KG1 (cell line): ENCODE measurements at places on chromosomes 1 and 21.
A peak's percentile ranks its signal among the peaks of the same experiment; 100 is the strongest.

GRCh38 chr1:19456968-19457441 is 28.3 kb downstream of the CAPZB start:
- no peak for DNase-seq

DNA sequence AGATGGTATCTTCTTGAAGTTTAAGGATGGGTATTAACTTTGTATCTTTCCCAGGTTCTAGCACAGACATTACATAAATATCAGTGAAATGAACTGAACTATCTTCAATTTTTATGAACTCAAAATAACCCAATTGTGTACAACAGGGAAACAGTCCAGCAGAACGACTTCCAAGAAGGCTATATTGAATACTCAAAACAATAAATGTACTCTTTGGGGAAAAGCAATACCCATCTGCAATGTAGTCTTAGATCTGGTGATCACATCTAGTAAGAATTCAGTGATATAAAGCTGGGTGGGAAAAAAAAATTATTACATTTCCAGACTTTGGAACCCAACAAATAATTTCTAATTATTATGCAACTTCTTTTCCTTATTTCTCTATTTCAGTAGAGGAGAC is 33.1 kb upstream of the GORAB start:
- no peak for DNase-seq

DNA sequence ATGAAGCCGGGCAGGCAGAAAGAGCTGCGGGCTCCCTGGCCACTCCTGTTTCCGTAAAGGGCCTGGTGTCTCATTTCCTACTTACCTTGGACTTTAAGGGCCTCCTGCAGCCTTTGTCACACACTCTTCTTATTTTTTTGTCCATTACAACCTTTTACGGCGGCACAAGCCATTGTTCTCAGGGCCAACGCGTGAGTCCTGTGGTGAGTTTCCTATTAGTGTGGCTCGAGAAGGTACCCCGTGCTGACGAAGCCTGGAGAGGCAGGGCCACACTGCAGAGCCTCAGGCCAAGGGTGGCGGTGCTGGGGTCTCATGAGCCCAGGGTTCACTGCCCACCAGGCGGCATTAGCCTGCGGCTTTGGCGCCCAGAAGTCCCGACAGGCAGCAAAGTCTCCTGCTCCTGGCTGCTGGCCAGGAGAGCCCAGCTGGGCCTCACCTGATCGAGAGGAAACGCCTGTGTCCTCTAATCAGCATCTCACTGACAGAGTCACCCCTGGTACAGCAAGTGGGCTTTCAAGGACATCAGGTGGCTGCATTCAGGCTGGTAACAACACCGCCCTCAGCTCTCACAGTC is 62.0 kb downstream of the SIK1 start:
- DNase-seq: no peak

- no peak for DNase-seq
Measured at GRCh38 chr1:70498666-70499065, 87.6 kb downstream of the CTH start.

DNA sequence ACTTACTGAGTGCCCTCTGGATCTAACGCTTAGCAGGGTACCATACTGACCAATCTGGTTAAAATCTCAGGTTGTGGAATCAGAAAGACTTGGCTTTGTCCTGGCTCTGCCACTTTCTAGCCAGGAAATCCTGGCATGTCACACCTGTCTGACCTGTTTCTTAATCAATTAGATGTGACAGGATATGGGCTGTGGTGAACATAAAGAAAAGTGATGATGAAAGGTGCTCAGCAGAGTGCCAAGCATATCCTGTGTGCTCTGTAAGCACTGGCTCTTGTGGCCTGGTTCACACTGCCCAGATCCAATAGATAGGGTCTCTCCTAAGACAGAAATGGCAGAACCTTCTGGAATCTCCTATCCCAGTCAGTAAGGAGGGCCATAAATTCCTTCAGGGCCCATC is 53.9 kb downstream of the PHC2 start:
- DNase-seq: no peak

GRCh38 chr1:184785529-184785928 is 30.9 kb upstream of the EDEM3 start:
- no peak for DNase-seq

DNA sequence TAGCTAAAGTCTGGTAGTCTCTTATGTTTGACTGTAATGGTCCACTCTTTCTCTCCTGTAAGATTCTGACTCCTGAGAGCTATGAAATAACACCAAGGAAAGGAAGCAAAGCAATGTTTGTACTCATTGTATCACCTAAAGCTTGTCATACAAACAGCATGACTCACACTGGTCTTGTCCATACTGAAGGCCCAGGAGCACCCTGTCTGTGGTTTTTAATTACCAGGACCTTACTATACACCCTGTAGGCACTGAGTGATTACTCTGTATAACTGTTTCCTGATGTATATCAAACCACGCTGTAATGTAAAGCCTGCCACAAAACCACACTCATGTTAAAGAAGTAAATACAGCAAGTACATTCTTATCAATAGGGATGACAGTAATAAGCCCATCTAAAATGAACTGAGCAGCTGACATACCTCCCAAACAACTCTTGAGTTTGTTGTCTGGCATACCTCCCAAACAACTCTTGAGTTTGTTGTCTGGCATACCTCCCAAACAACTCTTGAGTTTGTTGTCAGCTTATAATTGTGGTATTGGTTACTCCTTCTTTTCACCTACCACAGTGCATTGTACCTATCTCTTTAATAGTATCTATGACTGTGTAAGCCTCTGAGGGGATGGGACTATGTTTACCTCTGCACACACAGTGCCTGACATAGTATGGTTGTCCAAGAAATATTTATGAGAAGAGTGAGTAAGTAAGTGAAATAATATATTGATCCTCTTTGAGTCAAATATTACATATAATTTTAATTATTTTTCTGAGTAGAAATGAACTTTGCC is 11.6 kb upstream of the TNFSF18 start:
- no peak for DNase-seq

DNA sequence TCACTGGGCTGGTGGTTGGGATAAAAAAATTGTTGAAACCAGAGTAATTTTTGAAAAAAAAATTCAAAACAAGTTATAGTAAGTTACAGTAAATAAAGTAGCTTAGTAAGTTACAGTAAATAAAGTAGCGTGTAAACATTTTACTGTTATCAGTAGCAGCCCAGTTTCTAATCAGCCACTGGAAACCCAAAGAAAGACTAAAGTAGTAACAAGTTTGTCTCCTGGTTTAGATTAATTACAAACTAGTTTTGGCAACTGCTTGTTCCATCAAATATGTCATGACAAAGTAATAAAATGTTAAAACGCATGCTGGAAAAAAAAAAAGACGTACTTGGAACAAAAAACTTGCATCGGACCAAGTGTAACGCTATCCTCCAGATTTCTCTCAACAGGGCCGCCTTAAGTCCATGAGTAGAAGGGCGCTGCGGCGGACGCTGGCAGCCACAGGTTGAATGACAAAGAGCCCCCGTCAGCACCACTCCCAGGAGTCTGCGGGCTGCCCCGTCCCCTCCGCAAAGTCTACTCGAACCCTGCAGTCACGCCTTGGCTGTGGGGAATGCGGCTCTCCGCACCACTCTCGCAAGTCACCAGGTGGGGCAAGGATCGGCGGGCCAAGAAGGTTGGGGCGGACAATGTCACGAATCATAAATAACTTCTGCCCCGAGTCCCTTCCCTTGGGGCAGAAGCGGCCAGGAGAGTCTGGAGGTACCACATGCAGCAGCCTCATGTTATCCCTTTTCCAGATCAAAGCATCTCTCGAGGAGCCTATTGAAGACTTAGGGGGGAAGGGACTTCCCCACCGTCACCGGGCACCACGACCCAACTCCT is 837 bp downstream of the SLC16A1 start:
- peak; percentile 42 for DNase-seq

DNA sequence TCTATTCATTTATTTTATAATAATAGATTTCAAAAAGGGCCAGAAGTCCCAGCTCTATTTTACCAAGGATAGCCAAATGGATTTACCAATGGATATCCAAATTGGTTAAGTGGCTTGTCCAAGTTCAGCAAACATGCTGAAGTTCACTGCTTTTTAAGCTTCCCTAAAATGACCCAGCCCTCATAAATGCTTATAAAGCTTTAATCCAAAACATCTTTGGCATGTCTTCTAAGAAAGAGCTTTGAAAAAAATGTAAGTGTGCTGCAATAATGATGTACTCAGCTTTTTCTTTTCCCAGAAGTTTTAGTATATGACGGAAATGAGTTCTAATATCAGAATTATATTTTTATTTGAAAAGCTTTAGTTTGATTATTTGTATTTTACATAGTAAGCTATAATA is 451.5 kb upstream of the ADAMTS5 start:
- no peak for DNase-seq
